ENCODE measurements at places on chromosomes 3 and 15. TPM values are rescaled to one million over a fixed set of nuclear protein-coding genes. Genes with fewer than 3 reads are reported as not detected.

Gene SUSD5
- total RNA-seq, result 2.9 TPM

DNA sequence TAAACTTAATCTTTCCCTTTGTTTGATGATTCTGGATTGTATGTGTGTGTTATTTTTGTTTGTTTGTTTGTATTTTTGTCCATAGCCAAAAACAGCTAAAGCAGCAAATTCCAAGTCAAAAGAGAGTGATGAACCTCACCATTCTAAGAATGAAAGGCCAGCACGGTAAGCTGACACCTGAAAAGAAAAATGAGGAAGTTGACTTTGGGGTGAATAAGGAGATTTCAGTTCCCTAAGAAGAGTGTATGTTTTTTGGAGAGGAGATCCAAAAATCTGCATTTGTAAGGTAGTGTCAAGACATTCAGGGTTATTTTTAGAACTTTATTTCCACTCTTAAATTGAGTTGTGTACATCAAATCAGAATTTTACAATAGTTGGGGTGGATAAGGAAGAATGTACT, 52.3 kb upstream of the UTS2B start:
- no peak for DNase-seq

DNA sequence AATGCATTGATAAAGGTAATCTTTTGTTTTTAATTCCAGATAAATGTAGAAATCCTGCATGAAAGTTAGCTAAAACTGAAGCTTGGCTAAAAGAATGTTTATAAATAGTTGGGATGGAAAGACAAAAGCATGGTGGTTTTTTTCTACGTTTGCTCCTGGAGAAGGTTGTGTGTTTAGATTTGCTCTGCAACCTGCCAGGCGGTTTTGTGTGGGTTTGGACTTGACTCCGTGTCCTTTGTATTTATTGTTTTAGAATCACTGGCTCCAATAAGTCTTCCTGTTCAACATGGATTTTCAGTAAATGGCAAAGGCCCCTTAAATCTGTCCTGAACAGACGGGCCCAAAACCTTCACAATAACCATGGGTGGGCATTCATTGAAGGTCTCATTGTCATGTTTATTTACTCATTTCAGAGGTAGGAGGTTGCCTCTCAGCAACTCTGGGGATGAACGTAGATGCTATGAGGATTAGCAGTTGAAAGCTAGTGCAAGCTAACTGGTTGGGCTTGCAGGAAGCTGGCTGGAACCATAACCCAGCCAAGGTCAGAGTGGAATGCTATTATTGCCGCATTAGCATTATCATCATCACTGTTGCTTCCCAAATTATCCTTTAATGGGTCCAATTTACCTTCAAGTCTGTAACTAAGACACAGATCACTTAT, 60.6 kb upstream of the ADAMTS9 start:
- no peak for DNase-seq

DNA sequence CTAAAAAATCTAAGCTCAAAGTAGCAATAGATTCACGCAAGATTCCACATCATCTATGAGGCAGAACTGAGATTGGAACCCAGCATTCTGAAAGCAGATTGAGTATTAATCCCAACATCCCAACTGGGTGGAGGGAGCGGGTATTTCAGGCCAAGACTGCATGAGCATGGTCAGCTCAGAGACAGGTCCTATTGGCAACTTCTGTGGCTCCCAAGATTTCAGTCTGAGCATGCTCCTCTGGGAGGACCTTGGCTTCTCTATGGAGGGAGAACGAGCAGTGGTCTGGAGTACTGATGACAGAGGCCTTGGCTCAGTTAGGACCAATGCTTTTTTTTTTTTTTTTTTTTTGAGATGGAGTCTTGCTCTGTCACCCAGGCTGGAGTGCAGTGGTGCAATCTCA, 4.0 kb upstream of the ITGA11 start:
- no peak for DNase-seq

- DNase-seq, result no peak
Observed at GRCh38 chr3:160719710-160720109, 36.3 kb upstream of the PPM1L start.

GRCh38 chr15:25783607-25784540, 79.3 kb downstream of the ATP10A start:
- no peak for DNase-seq
